ENCODE measurements at places on chromosomes 11 and 22.

GRCh38 chr11:394034-394857 is at the start of gene PKP3:
Gene PKP3 (plus strand): TSS chr11:394209. CDS start chr11:394293, 84 bp downstream.
- no peak for DNase-seq

DNA sequence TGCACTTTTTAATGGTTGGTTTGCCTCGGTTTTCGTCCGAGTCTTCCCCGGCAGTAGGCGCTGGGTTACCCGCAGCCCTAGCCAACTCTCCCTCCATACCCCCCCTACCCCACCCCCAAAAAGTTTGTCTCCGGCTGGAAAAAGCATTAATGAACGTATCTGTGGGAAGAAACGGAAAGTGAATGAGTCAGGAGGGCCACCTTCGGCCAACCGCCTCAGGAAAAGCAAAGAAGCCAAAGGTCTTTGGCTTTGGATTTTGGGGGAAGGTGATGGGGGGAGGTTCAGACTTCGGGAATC is 508 bp upstream of the FLI1 start:
- DNase-seq, result no peak

- DNase-seq, result no peak
Measured at GRCh38 chr11:85783758-85784157, 27.2 kb downstream of the SYTL2 start.

- DNase-seq, result no peak
Measured at GRCh38 chr11:120403966-120404365, 67.8 kb downstream of the ARHGEF12 start.

- DNase-seq, result no peak
Measured at GRCh38 chr11:13277768-13278608, at the start of gene BMAL1. Gene BMAL1 (plus strand): TSS chr11:13277790. CDS start chr11:13354309, 76,519 bp downstream.

DNA sequence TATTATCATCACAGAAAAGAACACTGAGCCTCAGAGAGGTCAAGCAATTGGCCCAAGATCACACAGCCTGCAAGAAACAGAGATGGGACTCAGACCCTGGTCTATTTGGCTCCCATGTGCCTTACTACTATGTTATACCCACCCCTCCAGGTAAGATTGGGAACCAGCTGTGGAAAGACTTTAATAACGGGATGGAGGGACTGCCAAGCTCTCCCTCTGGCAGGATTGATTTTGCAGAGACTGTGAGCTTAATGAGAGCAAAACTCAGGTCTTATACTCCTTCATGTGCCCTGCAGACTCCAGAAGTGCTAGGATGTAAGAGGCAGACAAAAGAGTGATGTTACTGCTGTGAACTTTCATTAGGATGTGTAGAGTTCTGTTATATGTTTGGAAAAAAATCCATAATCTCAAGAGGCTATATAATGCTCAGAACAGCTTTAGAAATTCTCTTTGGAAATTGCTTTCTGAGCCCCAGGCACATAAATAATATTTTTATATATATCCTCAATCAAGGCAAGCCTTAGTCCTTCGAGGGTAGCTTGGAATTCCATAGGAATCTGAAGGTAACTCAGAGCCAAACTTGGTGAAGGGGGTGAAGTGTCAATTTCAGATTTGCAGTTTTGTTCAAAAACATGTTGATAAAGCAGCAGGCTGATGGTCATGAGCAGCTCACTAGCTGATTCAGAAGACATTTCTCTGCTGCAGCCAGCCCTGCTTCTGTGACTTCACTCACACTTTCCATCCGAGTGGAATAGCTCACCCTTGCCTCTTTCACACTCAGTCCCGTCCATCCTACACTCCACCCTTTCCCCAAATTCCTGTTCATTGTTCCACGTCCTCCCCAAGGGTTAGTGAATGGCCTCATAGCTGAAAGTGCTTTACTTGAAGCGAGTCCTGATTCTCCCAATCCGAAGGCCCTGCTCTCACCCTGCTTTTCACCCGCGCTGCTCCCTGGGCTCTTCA is 188.8 kb downstream of the SNX19 start:
- DNase-seq, result no peak

GRCh38 chr11:46290598-46291309 is 13.3 kb downstream of the CREB3L1 start:
- DNase-seq, result no peak

GRCh38 chr22:40147388-40148176 is 30.1 kb upstream of the TNRC6B start:
- no peak for DNase-seq

DNA sequence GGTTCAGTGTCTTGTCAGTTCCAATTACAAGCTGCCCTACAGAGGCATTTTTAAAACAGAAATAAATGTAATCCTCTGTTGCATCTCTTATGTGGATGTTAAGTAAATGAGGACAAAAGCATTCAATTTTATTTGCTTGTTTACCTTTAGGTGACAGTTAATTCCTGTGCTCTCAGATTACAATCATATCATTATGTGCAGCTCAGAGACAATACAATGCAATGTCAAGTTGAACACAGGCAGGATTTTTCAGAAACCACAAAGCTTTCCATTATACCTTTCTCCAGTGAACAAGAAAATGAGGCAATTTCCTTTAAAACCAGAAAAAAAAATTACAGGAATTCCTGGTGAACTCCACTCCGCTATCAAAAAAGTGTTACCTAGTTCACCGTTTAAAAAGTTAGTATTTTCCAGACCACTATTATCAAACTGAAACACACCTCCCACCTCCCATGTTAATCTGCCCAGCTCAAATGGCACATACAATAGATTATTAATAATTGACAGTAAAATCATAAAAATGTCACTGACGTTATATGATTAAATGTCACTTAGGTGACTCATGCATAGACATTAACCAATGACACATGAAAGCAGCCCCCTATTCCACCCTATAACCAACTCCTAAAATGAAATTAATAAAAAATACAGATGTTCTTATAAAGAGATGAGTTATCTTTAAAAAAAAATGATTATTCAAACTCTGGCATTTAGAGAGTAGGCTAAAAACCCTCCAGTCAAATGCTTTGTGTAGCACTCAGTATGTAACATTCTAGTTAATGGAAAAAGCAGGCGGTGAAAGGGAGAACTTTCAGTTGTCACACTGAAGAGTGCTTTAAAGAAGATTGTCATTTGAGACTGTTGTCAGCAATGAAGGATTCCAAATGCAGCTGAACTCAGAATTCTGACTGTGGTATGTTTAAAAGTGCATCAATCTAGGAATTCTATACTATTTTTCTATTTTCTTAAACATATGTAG is 98.6 kb downstream of the MUC15 start:
- no peak for DNase-seq

- no peak for DNase-seq
Measured at GRCh38 chr11:43788421-43788820, 92.2 kb upstream of the ALKBH3 start.

- no peak for DNase-seq
Measured at GRCh38 chr11:6397156-6397555, 6.9 kb downstream of the SMPD1 start.

DNA sequence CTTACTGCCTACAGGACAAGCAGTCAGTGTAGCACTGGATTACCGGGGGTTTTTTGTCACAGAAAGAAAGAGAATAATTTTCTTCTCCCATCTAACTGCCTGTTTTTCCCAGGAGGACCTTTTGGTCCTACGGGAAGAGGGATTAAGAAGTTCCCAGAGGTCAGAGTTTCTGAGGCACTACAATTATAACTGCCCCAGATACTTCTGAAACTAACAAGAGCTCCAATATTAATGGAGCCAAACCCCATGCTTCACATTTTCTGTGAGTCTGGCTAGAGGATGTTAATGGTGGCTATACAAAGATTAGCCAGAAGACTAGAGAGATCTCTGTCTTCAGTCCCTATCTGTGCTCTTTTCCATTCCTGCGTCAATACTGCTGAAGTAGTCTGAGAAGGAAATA is at the start of gene OR56A3:
OR56A3 (plus strand) TSS at position 301 of the 400 bp plus-strand sequence. CDS start 5,096 bp downstream, outside the sequence.
- no peak for DNase-seq

DNA sequence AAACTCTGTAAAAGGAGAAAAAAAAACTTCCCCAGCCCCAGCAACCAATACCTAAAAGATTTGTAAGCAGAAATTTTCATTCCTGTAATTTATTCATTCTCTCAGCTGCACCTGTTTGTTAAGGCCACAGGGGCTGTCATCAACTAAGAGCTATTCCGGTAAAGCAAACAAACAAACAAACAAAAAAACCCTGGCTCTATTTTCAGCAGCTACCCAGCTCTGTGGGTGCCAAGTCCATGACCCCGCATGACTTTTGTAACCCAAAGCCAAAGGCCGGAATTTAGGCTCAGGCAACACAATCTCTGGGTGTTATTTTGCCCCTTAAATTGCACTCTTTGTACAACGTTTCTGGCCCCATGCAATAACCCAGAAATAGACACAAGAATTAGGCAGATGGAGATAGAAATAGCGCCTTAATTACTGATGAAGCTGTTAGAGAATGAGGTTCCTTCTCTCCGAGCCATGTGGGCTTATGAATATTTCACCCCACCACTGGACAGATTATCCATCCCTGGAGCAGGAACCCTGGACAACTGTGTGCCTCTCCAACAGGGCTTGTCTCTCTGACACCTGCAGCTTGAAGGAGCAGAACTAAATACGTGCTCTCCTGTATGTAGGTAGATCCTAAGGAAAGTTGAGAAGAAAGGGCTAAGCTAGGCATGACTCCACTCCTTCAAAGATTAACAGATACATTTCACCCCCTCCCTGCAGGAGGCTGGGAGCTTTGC is 29.4 kb downstream of the APOL6 start:
- no peak for DNase-seq

DNA sequence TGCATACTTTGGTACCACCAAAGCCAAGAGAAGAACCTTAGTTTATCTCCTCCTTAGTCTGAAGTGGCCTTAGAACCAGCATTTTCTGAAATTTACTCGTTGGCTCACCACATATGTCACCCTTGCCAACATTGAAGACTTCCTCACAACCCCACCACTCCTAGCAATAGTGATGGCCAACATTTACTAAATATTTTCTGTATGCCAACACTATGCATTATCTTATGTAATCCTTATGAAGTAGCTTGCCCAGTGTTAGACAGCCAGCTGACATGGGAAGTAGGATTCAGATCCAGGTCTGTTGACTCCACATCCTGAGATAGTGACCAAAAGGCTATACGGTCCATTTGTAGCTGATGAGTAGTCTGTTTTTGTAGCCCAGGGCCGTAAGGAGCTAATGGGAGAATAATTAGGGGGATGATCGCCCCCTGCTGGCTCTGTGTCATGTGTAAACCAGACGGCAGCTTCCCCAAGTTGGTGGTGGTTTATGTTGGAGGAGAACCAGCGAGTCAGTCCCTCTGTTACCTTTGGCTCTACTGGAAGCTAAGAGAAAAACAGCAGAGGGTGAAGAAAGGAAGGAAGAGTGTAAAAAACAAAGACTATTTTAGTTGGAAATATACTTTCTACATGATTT is 120.5 kb upstream of the RASSF10 start:
- peak; percentile 42 for DNase-seq

DNA sequence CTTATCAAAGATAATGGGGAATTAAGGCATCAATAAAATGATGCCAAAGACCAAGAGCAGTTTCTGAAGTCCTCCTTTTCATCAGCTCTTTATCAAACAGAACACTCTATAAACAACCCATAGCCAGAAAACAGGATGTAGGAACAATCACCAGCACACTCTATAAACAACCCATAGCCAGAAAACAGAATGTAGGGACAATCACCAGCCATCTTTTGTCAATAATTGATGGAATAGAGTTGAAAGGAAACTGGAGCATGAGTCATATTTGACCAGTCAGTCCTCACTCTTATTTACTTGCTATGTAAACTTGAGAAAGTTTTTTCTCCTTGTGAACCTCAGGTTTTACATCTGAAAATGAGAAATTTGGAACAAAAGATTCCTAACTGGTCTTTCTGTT is 10.0 kb downstream of the MS4A2 start:
- DNase-seq, result no peak

- no peak for DNase-seq
Measured at GRCh38 chr22:40004836-40005235, 10.1 kb downstream of the FAM83F start.

DNA sequence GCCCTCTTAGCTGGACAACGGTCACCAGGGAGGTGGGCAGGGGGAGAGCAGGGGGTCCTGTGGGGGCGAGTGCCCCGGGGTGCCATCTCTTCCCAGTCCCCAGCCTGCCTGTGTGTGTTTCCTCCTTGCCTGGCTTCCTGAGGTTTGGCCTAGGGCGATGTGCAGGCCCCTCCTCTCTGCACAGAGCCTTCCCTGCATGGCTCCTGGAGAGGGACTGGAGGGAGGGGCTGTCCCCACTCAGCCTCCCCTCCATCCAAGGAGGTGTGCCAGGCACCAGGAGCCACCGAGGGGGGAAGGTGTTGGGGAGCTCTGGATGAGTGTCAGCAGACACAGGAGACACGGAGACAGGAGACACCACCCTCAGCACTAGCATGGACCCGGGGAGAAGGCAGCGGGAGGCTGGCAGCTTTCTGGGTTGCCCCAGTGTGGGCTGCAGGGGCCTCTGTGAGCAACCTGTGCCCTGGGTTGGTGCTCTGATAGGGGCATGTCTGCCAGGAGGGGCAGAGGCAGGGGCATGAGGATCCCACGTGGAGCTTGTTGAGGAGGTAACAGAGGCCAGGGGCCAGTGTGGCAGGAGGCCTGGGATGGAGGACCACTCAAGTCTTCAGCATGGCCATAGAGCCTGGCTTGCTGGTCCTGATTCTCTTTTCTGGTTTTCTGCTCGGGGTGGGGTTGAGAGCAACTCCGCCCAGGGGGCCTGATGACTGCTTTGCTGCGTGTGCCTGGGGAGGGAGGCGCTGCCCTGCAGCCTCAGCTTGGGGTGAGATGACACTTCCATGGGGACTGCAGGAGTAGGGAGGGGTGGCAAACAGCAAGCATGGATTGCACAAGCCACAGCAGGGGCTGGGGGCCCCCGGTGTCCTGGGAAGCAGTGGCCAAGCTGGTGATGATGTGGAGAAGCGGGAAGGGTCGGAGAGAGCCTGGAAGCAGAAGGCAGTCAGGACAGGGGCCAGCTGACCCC is 78.8 kb downstream of the ST3GAL4 start:
- DNase-seq, result no peak

DNA sequence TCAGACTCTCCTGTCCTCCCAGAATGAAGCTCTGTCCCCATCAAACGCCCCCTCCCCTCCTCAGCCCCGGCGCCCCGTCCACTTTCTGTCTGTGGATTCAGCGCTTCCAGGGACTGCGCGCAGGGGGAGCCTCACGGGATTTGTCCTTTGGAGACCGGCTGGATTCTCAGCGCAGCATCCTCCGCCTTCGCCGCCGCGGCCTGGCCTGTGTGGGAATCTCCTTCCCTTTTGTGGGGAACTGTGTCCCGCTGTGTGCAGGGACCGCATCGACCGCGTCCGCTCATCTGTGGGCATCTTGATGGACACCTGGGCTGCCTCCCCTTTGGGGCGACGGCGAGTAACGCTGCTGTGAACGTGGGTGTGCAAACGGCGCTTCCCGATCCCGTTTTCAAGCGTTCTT is 1.1 kb upstream of the SCT start:
- no peak for DNase-seq

GRCh38 chr11:118120793-118121192 is 31.8 kb downstream of the SCN4B start:
- DNase-seq, result no peak

DNA sequence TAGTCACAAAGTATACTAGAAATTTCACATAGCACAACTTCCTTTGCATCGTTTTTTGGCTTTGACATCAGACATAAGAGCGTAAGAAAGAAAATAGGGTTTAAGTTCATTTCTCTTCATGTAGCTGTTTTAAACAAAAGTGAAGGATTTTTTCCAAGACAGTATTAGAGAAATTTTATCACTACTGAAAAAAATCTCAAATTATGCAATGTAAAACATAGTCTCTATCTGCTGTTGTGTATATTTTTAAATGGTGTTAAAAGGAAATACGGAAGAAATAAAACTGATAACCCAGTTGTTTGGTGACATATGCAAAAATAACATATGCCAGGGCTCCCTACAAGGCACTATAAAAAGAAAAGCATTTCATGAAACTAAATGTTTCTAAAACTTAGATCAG is 1449.4 kb downstream of the LRRC4C start:
- no peak for DNase-seq
